ENCODE measurements at places on chromosomes 12 and 14.

- no peak for DNase-seq
These were observed 3.0 kb upstream of the KRT6A start for GRCh38 chr12:52496054-52496453.

DNA sequence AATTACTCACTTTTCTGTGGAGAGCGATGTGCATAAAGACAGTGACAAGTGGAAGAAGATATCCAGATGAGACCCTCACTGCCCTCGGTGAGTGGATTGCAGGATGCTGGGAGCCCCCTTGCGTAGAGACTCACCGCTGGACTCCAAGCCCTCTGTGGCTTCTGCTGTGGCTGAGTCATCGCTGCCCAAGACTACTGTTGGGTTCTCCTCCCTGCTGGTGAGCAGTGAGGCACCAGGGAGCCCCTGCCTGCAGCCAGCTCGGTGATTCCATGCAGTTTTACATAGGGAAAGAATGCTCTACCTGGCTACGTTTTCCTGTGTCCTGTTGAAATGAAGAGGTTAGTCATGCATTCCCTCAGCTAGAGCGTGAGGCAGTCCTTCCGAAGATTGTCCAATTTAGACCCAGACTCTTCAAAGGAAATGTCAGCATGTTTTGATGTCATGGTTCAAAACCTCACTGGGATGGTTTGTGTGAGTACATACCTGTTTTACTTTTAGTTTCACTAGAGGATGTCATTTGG lies 28.2 kb downstream of the TRAF3 start:
- no peak for DNase-seq

GRCh38 chr12:116864371-116865160 lies 16.7 kb downstream of the HRK start:
- no peak for DNase-seq

DNA sequence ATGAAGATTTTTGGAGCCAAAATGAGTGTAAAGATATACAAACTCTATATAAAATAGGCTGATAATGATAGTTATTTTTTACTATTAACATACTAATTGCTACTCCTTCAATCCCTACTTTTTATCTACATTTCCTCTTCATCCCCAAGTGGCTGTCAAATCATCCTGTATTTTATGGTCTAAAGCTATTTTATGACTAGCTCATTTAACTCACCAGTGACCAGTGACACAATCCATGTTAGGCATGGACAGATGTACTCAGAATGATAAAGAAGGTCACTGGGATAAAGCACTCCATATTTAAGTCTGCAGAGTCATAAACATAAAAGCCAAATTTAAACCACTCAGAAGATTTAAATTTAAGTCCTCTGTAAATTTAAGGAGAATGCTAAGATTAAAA lies 183.0 kb downstream of the MED13L start:
- DNase-seq = no peak

DNA sequence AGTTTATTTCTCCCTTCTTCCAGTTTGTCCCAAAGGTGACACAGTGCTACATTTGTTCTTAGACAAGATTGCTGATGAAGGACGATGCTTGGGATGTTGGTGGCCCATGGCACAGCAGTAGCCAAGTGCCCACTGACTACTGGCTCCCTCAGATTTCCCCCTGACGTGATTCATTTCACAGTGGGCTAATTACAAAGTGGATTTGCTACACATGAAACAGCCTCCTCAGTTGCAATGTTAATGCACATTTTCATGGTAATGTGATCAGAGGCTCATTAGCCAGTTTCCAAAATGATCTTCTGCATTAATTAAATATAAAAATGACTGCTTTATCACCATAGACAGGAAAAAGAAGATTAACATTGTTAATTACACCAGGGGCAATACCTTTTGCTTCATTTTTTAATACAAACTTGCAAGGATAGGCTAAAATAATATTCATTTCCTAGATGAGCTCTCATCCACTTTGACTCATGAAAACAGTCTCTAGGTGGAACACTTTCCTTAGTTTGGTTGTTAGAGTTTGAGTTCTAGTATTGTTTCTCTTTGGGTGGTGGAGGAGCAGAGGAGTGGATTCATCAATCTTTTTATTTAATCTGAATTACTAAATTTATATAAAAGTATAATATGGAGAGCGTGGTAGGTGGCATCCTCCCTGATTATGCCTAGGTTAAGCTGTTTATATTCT lies 250.9 kb downstream of the PDZRN4 start:
- no peak for DNase-seq

GRCh38 chr12:68286396-68286795 lies 33.0 kb upstream of the IL22 start:
- DNase-seq = no peak

- no peak for DNase-seq
These were observed 23.2 kb upstream of the APOF start for GRCh38 chr12:56385873-56386272.
